ENCODE measurements at places on chromosomes 13 and 19.

DNA sequence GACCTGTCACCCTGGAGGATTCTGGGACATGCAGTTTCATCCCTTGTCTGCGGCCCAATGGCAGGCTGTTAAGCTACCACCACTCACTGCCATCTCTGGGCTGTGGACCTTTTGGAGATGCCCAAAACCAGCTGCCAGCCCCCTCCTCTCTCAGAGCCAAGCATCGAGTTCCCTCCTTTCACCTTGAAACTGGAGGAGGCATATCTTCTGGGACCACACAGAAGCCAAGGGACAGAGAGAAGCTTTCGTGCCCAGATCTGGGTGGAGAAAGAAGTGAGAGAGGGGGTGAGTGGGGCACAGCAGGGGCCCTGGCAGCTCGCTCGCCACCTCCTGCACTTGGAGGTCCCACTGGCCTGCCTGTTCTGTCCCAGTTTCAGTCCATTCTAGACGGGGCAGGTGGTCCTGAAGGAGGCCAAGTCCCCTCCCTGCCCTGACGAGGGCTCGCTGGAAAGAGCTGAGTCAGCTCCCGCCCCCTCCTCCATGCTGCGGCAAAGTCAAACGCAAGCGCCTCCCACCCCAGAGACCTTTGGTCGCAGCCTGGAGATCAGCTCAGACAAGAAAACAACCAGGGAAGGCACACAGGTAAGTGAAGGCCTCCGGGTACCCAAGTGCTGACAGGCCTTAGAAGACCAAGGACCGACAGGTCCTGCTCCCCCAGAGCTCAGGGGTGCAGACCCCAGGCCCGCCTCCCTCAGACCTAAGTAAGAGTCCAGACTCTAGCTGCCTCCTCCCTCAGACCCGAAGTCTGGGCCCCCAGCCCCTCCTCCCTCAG is 3.8 kb downstream of the BCAT2 start:
- DNase-seq: no peak

DNA sequence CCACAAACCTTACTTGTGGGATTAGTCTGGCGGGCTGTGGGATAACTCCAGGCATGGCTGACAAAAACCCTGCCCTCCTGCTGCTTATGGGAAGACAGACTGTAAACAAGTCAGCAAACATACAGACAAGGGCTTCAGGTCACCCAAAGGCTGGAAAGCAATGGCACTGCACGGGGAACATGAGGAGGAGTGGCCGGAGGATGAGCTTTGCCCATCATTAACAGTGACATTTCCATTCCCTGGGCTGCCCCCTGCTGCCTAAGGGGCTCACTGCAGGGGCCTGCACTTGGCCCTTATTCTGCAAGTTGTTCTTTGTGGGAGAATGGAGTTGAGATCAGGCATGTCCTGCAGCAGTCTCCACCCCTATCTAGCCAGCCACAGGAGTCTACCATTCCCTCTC is 91.3 kb downstream of the UQCRFS1 start:
- DNase-seq: no peak

- no peak for DNase-seq
These were observed 52.7 kb upstream of the TEX29 start for GRCh38 chr13:111267784-111268183.

DNA sequence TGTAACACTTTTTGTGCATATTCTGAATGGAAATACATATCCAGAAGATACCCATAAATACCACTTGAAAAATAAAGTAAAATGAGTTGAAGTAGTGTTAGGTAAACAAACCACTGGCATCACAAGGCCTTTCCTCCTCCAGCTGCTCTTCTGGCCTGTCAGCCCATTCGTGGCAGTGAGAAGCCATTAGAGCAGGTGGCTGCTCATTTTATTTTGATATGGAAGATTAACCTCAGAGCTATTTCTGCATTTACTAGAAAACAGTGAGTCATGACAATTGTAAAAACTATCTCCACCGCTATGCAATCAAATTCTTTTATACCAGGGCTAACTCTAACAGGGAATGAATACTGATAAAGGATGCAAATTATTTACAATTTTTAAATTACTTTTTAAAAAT is 2898.1 kb downstream of the PCDH9 start:
- DNase-seq: no peak

DNA sequence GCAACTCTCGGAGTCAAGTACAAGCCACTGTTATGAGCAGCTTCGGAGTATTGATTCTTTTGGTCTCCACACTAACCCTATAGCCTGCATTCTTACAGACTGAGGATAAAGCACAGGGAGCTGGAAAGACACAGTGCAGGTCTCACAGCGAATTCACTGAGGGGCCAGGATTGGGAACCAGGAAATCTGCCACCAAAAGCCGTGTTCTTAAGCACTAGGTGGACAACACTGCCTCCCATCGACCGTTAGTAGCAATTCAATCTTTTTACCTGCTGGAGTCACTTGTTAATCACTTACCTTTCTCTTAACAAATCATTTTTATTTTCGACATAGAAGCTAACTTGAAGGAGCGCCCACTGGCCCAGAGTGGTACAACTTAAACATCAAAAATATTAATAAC is 6.3 kb downstream of the PMIS2 start:
- no peak for DNase-seq

DNA sequence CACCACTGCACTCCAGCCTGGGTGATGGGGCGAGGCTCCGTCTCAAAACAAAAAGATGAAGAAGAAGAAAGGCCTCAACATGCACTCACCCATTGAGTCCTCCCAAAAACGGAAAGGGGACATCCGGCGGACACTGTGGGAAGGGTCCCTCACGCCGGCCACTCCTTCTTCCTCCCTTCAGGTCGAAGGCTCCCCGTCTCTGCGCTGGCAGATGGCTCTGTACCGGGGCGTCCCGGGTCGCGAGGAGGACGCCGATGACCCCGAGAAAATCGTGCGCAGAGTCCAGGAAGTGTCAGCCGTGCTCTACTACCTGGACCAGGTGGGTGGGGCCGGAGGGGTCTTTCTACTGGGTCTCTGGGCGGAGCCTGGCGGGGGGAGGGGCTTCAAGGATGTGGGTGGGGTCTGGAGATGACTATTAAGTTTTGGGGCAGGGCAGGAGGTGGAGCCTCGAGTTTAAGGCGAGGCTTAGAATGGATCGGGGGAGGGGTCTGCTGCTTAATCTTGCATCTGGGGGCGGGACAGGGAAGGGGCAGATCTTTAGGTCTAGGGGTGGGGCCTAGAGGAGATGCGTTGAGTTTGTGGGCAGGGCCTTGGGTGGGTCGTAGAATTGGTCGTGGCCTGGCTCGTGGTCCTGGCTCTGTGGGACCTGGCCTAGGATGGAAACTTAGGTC is 90.2 kb downstream of the MAP4K1 start:
- DNase-seq: no peak

DNA sequence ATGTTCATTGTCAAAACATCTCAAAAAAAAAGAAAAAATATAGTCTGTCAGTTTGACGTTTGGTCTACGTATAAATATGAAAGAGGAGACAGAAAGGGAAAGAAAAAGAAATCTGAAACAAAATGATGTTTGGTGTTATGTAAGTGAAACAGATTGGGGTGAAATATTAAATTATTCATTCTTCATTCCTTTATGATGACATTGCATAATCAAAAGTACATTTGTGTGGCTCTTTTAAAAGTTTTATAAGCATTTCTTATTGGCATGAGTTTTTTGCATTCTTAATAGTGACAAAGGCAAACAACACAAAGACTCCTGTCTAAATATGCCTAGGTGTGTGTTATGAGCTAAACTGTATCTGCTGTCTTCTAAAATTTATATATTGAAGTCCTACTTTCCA is 232.6 kb downstream of the EFNB2 start:
- DNase-seq: no peak

DNA sequence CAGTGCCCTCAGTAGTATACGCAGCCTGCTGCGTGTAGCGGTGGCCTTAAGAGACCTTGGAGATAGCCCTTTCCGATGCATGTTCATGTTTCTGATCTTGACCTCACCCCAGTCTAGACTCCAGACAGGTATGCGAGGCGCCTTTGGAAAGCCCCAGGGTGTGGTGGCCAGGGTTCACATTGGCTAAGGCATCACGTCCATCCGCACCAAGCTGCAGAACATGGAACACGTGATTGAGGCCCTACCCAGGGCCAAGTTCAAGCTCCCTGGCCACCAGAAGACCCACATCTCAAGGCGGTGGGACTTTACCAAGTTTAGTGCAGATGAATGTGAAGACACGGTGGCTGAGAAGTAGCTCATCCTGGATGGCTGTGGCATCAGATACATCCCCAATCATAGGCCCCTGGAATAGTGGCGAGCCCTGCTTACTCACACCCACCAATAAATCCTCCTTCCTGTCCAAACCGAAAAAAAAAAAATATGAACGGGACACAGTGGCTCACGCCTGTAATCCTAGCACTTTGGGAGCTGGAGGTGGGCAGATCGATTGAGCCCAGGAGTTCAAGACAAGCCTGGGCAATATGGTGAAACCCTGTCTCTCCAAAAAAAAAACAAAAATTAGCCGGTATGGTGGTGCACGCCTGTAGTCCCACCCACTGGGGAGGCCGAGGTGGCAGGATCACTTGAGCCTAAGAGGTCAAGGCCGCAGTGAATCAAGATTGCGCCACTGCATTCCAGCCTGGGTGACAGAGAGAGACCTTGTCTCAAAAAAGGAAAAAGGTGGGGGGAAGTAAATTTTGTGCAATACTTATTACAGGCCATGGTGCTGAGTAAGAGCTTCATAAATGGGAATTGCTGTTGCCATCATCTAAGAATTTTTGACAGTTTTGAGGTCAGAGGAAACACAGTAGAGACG is 12.4 kb upstream of the CBLC start:
- DNase-seq: no peak

- no peak for DNase-seq
These were observed 131.6 kb downstream of the COG6 start for GRCh38 chr13:39787086-39787487.

GRCh38 chr13:78198821-78199220 is 280.2 kb upstream of the EDNRB start:
- no peak for DNase-seq

DNA sequence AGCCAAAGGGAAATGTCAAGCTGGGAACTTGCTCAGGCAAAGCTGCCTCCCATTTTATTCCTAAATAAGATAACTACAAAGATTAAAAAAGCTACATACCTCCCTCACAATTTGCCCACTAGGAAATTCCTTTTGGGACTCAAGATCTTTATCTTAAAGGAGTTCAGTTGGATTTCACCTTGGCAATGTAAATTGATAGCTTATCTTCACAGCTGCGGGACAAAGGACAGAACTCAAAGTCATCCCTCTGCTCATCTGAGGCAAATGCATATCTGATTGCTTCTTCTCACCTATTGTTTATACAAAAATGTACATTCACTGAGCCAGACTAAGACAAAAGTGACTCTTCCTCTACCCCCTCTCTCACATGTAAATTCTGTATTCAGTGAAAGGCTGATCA is 47.8 kb downstream of the FGF14 start:
- no peak for DNase-seq

DNA sequence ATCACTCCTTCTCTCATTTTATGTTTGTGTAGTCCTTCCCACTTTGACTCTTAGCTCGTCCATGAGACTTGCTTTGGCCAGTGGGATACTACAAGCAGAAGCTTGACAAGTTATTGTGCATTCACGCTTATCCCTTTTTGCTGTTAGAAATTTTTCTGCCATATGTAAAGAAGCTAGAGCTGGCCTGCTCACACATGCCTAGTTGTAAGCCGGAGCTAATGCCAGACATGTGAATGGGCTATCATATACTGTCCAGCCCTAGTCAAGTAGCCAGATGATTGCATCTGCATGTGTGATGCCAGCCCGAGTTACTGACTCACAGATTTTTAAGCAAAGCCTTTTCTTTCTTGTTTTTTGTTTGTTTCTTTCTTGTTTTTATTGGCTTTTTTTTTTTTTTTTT is 460.7 kb downstream of the TDRD3 start:
- DNase-seq: no peak

GRCh38 chr13:76472916-76473315 is 413.3 kb downstream of the KCTD12 start:
- DNase-seq: no peak

GRCh38 chr13:76527041-76527440 is 359.2 kb downstream of the KCTD12 start:
- no peak for DNase-seq

DNA sequence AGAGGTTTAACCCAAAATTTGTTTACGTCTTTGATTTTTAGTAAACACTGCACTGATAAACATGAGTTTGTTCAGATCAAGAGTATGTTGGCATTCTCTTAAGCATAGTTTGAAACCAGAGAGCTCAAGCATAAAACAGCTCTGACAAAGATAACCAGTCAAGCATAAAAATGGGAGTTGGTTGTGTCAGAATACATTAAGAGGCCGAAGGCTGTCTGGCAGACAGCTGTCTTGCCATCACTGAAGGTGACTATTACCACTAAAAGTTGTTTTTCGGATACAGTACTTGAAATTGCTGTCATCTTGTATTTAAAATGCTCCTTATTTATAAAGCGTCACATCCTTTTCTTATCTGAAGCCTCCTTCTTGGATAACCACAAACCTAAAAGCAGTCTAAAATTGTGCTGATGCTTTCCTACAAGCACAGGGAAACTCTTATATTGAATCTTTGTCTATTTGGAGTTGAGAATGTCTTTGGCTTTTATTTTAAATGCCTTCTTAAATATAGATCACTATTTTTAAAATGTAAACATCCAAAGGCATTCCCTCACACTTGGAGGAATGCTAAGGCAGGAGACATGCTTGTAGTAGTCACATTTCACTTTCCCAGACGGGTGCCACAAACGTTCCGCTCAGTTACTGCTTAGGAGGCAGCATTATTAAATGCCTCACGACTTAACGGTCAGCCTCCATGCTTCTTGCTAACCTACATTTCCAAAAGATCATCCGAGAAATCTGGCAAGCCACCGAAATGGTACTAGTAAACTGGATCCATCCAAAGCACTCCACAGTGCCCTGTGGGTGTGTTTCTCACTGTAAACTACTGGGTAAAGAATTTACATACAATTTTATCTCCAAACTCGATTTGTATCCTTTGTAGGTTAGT is 1.5 kb downstream of the SMAD9 start:
- DNase-seq: no peak

- no peak for DNase-seq
These were observed 15.1 kb upstream of the BICRA start for GRCh38 chr19:47593860-47594259.
